ENCODE measurements at places on chromosomes 7 and 10.

- DNase-seq, result no peak
These were observed 17.6 kb downstream of the C10orf62 start for GRCh38 chr10:97607095-97607636.

- DNase-seq, result no peak
These were observed 27.4 kb upstream of the CYTH3 start for GRCh38 chr7:6299774-6300173.

GRCh38 chr7:135341049-135341448 lies 107.4 kb downstream of the STRA8 start:
- DNase-seq, result no peak

- peak; percentile 64 for DNase-seq
These were observed 185.7 kb upstream of the AUTS2 start for GRCh38 chr7:69412331-69413146.

DNA sequence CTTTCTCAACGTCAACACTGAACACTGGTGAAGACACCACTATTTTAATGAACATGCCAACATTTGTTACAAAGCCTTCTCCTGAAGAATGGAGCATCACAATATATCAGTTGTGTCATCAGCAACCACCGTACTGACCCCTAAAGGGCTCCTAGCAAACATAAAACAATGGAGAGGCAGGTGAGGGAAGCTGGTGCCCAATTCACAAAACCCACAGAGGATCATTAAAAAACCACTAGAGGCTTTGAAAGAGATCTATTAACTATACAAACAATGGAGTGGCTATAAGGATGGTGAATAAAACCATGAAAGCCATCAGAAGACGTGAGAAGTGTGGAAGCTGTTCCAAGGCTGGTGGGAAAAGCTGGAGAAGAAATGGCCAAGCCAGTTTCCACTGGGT lies 150.8 kb downstream of the FAM107B start:
- peak; percentile 89 for DNase-seq

GRCh38 chr10:15144788-15145187 lies 23.7 kb downstream of the NMT2 start:
- no peak for DNase-seq

DNA sequence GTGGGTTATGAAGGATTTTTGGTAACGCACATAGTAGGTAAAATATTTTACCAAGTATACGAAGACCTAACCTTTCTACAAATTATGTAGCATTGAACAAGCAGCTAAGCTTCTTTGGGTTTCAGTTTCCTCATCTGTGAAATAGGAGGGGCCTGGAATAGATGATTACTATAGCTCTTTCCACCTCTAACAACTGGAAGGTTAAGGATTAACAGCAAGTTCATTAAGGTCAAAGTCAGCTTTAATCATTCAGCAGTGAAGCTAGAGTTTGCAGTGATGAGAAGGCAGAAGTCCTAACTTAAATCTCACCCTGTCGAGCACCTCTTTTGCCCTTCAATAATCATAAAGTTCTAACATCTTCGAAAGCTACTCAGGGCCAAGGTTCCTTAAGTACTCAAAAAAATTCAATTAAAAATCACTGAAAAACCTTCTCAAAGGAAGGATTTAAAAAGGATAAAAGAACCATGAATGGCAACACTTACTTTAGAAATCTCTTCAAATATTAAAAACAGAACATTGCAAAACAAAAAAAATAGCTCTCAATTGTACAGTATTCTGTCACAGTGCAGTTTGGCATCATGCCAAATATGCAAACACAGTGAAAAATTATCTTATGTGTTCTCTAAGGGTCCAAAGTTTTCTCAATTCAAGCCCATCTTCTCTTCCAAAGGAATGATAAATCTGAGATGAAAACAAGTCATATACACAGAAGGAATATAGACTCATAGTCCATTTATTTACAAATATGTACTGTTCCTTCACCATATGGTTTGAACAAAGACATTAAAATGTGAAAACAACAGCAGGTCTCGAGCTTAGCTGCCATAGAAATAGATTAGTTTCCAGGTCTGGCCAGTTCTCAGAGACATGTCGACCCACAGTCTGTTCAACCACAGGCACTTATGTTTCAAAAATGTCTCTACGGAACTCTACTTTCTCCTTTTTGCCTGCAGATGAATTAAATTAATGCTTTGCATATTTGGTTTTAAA lies 152.0 kb upstream of the SLC13A1 start:
- no peak for DNase-seq

GRCh38 chr10:14562218-14563075 lies 212.2 kb downstream of the FAM107B start:
- no peak for DNase-seq

GRCh38 chr10:20903635-20904390 lies 6.7 kb upstream of the NEBL start:
- no peak for DNase-seq

- DNase-seq, result peak; percentile 58
These were observed 164.9 kb upstream of the RNF32 start for GRCh38 chr7:156475666-156476065.

- no peak for DNase-seq
These were observed 9.2 kb downstream of the AGR2 start for GRCh38 chr7:16795624-16796023.

DNA sequence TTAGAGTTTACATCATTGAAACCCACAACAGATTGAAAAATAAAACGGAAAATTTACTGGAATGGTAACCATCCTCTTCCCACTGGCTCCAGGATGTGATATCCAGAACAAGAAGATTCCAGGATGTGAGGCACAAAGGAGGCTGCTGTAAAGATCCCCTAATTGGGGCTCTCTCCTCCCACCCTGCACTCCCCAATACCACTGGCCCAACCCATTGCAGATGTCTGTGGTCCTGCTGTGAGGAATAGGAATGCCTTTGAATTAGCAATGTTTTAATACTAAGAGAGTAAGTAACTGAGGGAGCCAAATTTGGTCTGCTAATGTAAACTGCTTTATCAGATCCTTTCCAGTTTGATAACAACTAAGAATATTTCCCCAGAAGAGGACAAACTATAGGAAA lies 225.9 kb upstream of the INHBA start:
- DNase-seq, result no peak

DNA sequence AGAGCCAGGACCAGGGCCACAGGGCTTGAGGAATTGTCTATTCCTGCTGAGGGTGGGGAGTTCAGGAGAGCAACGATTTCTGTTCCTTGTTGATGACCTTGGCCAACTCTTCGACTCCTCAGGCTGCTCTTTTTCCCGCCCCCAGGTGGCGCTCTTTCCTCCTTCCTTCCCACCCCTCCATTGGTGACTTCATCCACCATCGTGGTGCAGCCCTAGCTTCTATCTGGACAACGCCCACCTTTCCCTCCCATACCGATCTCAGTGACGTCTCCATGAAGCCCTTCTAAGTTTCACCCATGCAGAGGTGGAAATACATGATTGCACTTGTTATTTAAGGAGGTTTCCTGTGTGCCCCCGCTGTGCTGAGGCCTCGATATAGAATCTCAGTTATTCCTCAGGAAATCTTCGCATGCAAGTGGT lies 22.1 kb upstream of the CARD11 start:
- DNase-seq, result peak; percentile 36

GRCh38 chr10:15043674-15044073 lies at the start of gene OLAH:
Gene OLAH (plus strand): TSS chr10:15043943. CDS start chr10:15047289, 3,346 bp downstream.
- no peak for DNase-seq

- no peak for DNase-seq
These were observed 17.0 kb downstream of the CLIP2 start for GRCh38 chr7:74306004-74306729.

DNA sequence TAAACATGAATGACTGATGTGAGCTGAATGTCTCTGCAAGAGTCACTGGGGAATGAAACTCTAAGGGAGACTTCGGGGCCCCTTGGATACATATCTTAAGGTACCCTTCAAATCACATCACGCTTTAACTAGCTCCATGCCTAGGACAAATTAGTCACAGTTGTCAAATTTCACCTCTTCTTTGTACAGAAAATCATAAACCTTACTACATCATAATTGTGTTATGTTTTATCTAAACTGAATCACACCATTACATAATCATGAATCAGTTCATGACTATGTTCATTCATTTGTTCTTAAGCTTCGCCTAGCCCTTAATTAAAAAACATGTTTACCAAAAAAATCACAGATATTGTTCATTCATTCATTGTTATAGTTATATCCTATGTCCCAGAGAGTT lies 2.1 kb upstream of the SLC13A1 start:
- DNase-seq, result no peak

DNA sequence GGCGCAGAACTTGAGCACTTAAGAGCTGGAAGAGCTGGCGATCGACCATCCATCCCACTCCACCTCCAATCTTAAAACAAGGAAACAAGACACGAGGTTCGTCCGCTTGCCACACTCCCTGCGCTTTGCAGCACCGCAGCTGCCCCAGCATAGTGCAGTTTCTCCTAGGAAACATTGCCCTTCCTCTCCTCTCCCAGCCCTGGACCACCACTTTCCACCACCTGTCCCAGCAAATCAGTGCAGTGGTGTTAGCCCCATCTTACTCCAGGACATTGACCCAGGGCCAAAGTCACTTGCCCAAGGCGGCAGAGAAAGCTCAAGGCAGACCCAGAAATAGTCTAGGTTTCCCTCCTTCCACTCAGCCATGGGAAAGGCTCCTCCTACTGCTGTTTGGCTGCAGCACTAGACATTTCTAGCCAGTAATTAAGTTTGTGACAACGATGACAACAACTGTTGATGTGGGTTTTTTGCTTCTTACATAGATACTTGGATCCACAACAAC lies 1.5 kb upstream of the PARD3 start:
- DNase-seq, result no peak

DNA sequence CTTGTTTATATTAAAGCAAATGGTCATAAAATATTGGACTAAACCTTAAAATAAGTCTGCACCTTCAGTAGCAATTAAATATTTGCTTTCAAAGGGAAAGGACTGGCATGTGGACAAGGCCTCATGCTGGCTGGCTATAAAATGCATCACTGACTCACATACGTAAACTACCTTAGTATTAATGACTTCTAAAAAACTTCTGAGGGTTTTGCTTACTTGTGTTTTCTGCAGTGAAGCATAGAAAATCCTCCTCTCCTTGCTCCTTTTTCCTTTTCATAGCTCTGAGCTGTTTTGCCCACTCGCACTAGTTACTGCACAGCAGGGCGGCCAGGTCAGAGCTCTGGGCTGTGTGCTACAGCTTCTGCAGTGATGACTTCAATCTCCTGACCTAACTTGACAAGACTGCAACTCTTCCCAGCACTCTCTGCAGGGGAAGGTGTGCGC lies 82.3 kb downstream of the CUL2 start:
- DNase-seq, result no peak

GRCh38 chr10:59373071-59373470 lies 10.7 kb upstream of the FAM13C start:
- no peak for DNase-seq

- DNase-seq, result peak; percentile 75
These were observed 181.3 kb downstream of the MAGI2 start for GRCh38 chr7:79272066-79272669.

DNA sequence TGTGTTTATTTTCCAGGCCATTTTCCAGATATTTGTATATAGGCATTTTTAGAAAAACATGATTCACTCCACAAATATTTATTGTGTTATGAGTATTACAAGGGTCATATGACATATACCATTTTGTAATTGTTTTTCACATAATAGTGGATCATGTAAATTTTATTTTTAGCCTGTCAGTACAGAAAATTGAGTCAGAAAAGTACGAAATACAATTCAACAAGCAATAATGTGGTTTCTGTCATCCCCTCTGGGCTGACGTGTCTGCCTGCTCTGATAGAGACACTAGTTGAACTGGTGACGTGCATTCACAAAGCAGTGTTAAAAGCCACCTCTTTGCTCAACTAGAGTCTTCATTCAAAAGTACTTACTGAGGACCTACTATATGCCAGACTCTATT lies 97.9 kb upstream of the STEAP1B start:
- DNase-seq, result no peak

GRCh38 chr10:124077208-124077993 lies 16.0 kb downstream of the CHST15 start:
- no peak for DNase-seq

DNA sequence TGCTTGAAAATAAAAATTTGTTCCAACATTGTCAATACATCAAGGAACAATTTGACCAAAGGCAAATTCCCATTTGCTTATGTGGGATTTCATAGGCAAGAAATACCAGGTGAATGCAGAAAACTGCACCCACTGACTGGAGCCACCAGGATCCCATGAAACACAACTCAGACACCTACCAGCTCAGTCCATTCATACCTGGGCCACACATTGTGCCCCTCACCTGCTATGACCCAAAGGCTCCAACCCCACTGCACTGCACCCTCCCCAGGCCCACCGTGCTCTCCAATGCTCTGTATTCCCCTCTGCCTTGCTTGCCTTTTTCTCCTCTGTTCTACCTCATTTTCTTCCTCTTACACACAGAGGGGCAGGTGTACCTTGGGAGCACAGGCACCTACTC lies 5.3 kb downstream of the NCAPG2 start:
- no peak for DNase-seq

DNA sequence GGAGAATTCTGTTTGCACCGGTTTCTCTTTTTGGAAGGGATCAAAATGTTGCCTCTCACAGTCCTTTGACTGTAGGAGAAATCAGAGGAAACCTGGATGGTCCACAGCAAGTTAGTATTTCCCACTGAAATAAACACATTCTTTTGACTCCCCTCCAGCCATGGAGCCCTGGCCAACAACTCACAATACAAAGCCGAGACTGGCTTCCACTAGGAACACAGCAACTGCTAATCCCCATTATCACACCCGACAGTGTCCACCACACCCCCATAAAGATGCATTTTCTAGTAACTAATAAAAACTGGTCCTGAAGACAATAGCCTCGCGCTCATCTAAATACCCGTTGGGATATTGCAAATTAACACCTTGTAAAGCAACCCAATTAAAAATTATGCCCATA lies 798 bp upstream of the MACROH2A2 start:
- no peak for DNase-seq

GRCh38 chr7:51757960-51758359 lies 441.4 kb upstream of the COBL start:
- no peak for DNase-seq

DNA sequence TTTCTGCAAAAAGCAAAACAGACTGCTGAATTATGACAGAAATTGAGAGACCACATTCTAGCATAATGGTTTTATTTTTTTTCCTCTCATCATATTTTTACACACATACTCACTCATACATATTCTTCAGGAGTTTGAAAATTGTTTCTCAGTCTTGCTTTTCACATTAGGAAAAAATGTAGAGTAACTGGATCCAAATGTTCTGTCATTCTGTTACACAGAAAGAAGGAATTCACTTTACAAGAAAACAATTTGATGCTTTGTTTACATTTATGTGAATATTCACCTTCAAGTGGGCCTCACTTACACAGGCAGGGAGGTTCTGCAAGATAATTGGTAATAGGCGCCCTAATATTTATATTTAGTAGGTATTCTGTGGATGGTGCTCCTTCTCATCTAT lies 82.0 kb downstream of the ARL4A start:
- DNase-seq, result no peak

- DNase-seq, result no peak
These were observed 92.8 kb downstream of the ALOX5 start for GRCh38 chr10:45466784-45467183.

- DNase-seq, result no peak
These were observed 90.5 kb upstream of the MACROH2A2 start for GRCh38 chr10:69961881-69962745.

- DNase-seq, result no peak
These were observed 113.9 kb upstream of the PRSS58 start for GRCh38 chr7:142371586-142372377.

Data from SW480 (cell line).